ENCODE measurements at places on chromosomes 16 and 17.

- peak; percentile 93 for DNase-seq
Observed at GRCh38 chr16:28924762-28925385, at the start of gene RABEP2. Gene RABEP2, minus strand, starts transcription at chr16:28925238. Its CDS starts 75 bp downstream, at chr16:28925163.

- DNase-seq, result peak; percentile 82
Observed at GRCh38 chr17:980406-981291, 1.1 kb upstream of the NXN start.

GRCh38 chr17:7610641-7611040, 4.1 kb downstream of the FXR2 start:
- DNase-seq, result no peak

- no peak for DNase-seq
Observed at GRCh38 chr16:86704516-86704915, 126.2 kb downstream of the FOXL1 start.

GRCh38 chr17:73478768-73479424, 165.3 kb downstream of the SDK2 start:
- no peak for DNase-seq

DNA sequence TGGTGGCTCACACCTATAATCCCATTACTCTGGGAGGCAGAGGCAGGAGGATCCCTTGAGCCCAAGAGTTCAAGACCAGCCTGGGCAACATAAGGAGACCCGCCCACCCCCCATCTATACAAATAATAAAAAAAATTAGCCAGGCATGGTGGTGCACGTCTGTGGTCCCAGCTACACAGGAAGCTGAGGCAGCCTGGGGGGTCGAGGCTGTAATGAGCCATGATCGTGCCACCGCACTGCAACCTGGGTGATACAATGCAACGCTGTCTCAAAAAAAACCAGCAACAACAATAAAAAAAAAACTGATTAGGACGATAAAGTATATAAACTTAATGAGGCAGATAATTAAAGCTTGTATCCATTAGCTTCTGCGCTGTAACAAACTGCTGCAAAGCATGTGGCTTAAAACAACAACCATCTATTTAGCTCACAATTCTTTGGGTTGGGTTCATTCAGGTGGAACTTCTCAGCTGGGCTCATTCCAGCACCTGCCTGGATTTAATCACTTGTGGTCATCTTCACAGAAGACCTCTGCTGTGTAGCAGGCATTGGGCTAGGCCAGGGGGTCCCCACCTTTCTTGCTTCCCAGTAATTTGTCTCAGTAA, 45.8 kb downstream of the LCMT1 start:
- no peak for DNase-seq

DNA sequence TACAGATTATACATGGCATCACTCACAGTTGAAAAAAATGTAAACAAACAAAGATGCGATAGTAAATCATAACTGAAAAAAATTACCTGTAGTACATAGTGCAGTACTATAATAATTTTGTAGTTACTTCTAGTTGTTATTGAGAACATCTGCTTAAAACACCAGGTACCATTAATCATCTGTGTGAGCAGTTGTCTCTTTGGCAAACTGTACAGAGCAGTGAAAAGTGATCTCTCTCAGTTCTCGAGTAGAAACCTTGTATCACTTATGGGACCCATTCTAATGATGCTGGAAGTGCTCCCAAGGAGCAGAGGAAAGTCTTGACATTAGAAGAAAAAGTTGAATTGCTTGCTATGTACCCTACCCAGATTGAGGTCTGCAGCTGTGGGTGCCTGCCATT, 8.9 kb upstream of the TENT4B start:
- DNase-seq, result no peak

DNA sequence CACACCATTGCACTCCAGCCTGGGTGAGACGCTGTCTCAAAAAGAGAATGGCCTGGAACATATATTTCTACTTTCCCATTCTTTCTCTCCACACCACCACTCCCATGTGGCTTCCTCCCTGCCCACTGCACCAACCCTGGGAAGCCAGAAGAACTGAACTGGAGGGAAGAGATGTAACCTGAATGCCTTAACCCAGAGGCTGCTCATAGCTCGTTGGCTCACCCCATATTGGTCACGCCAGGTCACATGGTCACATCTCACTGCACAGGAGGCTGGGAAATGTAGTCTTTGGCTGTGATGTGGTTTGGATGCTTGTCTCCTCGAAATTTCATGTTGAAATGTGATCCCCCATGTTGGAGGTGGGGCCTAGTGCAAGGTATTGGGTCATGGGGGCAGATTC, 5.9 kb upstream of the DNAH17 start:
- DNase-seq, result no peak

GRCh38 chr17:44348234-44348987, 3.3 kb downstream of the GRN start:
- no peak for DNase-seq

GRCh38 chr17:27624539-27624938, 6.4 kb upstream of the LGALS9 start:
- DNase-seq, result no peak

- DNase-seq, result no peak
Observed at GRCh38 chr16:3472878-3473595, 22.3 kb downstream of the C16orf90 start.

GRCh38 chr16:30355954-30356308, 823 bp upstream of the CD2BP2 start:
- DNase-seq, result no peak

DNA sequence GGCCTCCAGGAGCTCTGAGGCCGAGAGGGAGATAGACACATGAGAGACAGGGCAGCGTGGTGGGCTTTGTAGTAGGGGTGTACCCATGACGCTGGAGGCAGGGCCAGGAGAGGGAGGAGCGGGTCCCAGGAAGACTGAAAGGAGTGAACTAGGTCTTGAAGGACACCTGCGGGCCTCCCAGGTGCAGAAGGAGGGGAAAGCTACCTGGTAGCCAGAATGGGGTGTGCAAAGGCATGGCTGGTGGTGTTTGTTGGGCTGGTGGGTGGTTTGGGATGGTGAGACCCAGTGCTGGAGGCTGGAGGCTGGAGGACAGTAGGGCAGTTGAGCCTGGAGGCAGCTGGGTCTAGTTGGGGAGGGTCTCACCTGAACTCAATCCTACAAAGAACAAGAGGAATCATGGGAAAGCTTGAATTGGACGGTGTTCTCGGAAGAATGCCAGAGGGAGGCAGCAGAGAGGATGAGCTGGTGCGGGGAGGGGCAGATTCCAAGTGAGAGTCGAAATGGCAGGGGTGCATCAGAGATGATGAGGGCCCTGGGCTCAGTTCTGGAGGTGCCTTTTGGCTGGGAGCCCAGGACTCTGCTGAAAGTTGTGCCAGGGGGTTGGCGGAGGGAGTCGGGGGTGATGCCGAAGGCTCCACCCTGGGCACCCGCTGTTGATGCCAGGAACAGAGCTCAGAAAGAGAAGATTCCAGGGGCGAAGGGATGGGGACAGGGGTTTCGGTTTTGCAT, 21.2 kb downstream of the C1QTNF1 start:
- no peak for DNase-seq

DNA sequence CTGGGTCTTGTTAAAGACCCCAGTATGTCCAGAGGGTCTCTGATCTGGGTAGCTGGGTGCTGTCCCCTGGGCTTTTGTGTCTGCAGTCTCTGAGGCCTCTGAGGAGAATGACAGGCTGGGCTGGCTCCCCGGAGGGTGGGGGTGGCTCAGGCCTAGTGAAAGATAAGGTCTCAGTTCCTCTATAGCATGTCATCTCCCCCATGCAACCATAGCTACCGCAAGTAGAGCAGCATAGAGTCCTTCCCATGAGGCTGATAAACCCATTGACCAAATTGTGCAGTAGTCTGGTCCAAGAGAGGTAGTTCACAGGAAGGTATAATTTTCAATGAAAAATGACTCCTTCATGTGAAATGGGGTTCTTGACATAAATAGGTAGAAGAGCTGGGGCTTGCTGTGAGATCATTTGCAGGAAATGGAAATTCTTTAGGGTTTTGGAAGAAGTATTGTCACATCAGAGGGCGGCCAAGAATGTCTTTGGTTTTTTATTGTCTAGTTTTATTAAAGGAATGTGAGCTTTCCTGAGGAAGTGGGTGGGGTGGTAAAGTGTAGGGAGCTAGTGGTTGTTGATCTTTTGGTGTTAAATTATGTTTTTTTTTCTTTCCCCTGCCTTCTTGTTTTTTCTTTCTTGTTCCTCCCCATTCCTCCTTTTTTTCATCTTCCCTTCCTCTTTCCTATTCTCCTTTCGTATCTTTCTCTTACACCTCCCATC, 21.0 kb downstream of the SLC7A6OS start:
- DNase-seq, result no peak

DNA sequence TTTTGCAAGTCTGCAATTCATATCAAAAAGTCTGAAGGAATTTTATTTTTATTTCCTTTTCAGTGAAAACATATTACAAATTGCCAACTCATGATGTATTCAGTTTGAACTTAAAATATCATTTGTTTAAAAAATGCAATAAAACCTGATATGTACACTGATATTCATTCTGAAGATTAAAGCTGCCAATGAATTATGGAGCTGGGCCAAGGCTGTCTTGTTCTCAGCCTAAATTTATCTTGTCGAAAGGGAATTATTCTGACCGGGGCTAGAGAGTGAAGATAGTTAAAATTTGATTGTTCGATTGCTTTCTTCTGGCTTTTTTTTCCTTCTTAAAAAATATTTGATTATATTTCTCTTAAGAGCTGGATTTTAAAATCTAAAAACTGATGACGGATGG, 54.0 kb upstream of the RBFOX1 start:
- no peak for DNase-seq

DNA sequence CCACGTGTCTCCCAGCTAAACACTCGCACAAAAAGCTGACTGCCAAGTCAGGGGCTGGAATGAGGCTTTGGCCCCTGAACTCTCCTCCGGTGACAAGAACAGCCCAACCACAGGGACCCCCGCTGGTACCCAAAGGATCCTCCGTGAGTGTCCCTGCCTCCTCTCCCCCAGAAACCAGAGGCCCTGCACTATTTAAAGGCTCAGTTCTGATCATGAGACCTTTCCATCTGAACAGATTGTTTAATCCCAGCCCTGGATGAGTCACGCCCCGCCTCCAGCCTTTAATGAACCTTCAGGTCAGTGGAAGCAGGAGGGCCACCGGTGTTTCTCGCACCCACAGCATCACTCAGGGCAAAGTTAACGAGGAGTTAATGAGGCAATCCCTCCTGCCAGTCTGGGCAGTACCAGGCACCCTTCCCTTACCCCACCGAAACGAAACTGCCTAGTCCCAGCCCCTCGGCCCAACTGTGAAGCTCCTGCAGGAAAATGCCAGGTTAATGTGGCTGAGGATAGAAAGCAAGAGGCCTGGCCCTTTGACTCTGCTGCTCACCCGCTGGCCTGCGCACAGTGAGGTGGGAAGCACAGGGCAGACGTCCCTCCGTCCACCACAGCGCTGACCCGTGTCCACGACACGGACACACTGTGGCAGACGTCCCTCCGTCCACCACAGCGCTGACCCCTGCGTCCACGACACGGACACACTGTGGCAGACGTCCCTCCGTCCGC, 32.4 kb downstream of the TIMM22 start:
- no peak for DNase-seq

GRCh38 chr17:42025936-42026335, 6.0 kb downstream of the NKIRAS2 start:
- no peak for DNase-seq

DNA sequence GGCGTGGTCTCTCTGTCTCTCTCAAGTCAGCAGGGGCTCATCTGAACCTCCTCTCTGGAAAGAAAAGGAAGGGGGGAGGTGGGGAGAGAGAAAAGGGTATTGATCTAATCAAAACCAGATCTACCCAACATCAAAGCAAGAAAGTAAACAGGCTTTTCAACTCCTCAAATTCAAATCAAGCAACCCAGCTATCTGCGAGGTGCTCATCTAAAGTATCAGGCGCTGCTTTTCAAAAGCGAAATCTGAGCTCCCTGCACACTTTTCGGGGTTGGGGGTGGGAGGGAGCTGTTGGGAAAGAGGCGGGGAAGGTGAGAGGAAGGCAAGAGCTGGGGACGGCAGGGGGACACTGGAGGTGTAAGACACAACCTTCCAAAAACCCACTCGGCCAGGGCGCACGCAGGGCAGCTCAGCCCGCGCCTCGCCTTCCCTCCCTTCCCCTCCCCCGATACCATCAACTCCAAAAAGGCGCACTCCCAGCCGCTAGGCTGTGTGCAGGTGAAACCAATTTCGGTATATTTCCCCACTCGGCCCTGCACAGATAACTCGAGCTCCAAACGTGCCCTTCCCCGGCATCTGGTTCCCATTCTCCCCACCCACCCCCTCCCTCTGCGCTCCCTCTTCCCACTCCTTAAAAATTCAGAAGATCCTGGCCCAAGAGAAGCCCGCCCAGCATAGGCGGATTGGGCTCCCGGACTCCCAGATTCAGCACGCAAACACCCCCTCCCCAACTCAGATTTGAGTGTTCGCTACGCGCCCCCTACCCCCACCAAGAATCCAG, 2.6 kb downstream of the AXIN2 start:
- no peak for DNase-seq

GRCh38 chr17:57597531-57598453, 147.3 kb downstream of the CCDC182 start:
- peak; percentile 83 for DNase-seq

DNA sequence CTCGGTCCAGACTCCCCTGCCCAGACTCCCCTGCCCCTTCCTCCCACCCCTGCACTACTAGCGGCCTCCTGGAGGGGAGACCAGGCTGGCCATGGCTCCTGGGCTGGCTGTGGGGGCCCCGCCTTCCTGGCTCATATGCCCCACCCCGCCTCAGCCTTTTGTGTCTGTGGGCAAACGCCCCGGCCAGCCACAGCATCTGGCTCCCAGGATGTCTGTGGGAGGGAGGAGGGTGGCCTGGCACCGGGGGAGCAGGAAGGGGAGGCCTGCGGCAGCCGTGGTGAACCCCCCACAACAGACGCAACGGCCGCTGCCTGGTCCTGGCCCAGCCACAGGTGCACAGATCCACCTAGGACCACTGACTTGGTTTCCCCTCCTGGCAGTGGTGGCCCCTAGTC, 32.9 kb downstream of the BAHCC1 start:
- no peak for DNase-seq

DNA sequence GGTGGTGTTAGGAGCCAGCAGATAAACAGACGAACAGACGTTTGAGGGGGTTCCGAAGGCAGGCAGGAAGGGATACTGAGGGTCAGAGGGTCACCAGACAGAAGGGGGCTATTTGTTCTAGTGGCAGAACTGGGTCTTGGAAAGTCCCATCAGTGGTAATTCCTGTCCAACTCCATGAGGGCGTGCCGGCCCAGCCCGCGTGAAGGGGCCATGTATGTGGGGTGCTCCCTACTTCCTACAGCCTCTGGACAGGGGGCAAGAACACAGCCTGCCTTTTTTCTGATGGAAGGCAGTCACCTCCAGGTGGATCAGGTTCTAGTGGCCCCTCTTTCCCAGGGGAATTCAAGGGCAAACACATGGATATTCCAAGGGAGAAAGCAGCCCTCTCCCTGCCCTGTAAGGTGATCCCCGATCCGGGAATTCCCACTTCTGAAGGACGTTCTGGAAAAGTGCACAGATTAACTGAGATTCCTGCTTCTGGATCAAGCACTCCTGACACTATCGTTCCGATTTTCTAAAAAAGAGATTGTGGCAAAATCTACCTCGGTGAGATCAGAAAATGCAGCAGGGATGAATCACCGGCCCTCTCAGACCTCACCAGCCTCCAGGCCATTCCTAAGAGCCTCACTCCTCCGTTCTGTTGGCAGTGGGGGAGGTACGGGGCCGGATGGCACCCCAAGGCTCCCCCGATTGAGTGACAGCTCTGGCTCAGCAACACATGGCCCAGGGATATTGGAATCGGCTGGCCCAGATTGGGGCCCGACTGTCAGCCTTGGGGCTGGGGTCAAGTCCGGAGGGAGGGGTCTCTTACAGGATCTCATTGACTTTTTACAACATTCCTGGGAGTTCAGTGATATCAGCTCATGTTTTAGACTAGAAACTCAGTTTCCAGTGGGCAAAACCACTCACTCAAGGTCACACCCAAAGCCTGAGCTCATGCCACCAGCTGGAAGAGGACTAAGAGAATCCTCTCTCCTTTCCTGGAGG, 12.4 kb downstream of the STX1B start:
- DNase-seq, result peak; percentile 97
